Omental fat pad (tissue), 4 donors: ENCODE measurements at places on chromosomes 11 and 22.

- no peak for DNase-seq
Measured at GRCh38 chr11:73322382-73323306, 14.6 kb downstream of the ARHGEF17 start.

DNA sequence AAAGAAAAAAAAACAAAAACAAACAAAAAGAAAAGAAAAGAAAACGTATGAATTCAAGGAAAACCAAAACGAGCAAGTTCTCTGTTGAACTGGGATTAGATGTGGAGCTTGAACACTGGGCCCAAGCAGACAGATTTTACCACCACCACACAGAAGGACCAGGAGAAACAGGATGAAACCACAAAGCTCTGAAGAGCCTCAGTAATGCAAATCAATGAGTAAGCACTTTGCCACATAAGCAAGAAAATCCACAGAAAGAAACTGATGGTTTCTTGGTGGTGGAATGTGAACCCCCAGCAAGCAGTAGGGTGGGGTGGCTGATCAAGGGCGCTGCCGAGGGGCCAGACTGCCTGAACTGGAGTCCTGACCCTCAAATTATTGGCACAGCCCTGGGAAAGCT lies 50.9 kb upstream of the NFRKB start:
- DNase-seq, result no peak

DNA sequence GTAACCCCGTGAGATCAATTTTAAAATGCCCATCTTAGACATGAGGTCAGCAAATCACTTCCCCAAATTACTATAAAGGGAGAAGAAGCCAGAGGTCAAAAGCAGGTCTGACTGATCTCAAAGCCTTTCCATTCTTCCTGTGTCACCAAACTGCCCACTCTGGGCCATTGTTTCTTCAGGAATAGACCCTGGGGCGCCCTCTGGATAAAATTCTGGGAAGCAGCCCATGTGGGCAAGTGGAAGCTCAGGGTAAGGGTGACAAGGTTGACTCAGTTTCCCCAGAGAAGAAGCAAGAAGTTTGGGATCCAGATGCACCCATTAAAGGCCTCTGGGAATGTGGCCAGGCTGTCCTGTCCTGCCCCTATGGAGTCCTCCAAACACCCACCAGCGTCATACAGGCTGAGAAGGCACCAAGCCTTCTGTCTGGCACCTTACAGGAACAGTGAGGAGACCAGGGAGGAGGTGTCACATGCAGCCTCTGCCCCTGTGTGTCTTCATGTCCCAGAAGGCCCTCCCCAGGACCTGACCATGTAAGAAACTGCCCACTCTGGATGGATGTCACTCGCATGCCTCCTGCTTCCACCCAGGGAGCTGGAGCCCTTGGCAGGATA lies 50.1 kb downstream of the CHST1 start:
- DNase-seq, result no peak

DNA sequence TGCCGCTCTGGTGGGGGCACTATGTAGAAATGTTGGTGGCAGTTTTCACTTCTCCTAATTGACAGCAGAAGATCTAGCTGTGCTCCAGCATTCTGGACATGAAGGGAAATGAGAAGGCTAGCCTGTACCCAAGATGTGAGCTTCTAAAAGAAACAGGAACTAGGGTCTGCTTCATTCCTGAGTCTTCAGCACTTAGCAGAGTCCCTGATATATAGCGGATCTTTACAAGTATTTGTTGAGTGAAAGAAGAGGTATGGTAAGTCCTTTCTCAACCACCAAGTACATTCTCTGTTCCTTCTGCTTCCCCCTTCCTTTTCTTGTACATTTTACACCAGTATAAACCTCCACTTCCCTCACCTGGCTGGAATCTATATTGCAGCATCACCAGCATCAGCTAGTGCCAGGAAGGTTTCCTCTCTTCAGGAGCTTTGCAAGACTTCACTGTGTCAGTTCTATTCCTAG lies 408.3 kb upstream of the CADM1 start:
- DNase-seq, result no peak

- no peak for DNase-seq
Measured at GRCh38 chr11:2699185-2699530, 636 bp downstream of the KCNQ1OT1 start.
